Stimulated activated CD4-positive, alpha-beta T cell treated with anti-CD3 and anti-CD28 coated beads, Interleukin-12 subunit alpha, Interleukin-12 subunit beta, amount 100 ng/mL, for 24 hours (primary cell): ENCODE measurements at places on chromosomes 2 and 18.
A peak's percentile ranks its signal among the peaks of the same experiment; 100 is the strongest.

GRCh38 chr18:67134911-67135310 is 381.6 kb downstream of the DSEL start:
- DNase-seq = no peak

DNA sequence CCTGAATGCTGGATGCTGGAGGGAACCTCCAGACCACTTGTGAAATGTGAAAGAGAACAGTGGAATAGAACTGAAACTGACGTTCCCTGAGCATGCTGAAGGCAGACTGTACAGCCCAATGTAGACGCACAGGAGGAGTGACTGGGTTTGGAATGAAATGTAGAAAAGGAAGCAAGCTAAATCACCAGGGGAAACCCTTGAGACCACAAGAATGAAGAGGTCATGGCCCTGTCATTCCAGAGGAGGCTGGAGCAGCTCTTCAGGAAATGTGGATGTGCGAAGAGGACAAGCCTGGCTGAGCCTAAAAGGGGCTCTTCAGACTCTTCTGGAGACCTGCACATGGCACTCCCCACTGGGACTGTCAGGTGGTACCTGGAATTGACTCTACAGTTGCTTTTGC is 118.5 kb upstream of the ALPP start:
- DNase-seq = no peak

GRCh38 chr2:236629961-236630872 is 60.6 kb downstream of the ACKR3 start:
- DNase-seq = no peak

DNA sequence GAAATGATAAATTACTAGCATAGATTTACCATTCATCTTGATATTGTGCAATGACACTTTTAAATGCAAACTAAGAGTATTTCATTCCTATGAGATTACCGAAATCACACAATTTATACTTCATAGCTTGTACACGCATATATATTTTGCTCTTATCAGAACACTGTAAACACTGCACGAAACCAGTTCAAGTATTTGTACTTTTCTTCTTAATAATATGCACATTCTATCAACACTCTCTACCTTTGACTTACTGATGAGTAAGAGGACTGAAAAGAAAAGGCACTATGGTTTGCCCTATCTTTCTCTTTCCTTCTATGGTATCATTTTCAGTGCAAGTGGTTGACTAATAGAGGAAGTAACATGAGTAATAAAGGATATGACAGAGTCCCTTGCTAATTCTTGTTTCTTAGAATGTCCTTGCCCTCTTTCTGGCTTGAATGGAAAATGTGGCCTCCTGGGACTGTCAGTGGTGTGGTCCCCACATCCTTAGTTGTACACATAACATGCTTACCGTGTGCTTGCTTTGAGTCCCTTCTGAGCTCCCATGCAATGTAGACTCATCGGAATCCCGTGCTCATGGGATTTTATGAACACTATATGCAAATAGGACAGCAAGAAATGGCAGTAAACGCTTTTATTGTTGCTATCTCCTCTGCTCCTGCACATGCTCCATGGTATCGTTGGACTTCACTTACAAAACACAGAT is 363.5 kb upstream of the TNP1 start:
- peak; percentile 12 for DNase-seq

GRCh38 chr2:98799375-98800329 is 68.7 kb upstream of the MGAT4A start:
- no peak for DNase-seq

- no peak for DNase-seq
Observed at GRCh38 chr2:180360283-180360618, 353.2 kb upstream of the CWC22 start.

DNA sequence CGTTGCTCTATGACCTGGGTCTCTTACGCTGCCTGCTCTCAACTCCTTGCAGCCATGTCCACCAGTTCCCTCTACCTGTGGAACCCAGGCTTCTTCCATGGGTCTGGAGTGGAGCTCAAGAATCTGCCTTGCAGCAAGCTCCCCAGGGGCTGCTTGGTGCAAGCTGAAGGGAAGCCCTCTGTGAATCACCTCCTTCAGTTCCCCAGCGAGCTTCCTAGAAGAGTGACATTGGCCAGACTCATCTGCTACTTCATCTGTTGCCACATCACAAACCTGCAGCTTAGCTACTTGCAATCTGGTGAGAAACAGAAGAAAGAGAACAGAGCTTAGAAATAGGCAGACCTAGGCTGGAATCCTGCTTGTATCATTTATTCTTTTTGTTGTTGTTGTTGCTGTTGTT is 9.8 kb upstream of the EFR3B start:
- DNase-seq = no peak

GRCh38 chr2:100281521-100282438 is 40.5 kb downstream of the LONRF2 start:
- no peak for DNase-seq

GRCh38 chr18:23662309-23663263 is at the start of gene ANKRD29:
Gene ANKRD29, minus strand, starts transcription at chr18:23662911. Its CDS starts 181 bp downstream, at chr18:23662730.
- no peak for DNase-seq

GRCh38 chr2:113041871-113042270 is 10.8 kb downstream of the IL36B start:
- DNase-seq = no peak

- DNase-seq = no peak
Observed at GRCh38 chr2:160752475-160753330, 259.1 kb upstream of the RBMS1 start.
